ENCODE measurements at places on chromosomes 5 and 9.

DNA sequence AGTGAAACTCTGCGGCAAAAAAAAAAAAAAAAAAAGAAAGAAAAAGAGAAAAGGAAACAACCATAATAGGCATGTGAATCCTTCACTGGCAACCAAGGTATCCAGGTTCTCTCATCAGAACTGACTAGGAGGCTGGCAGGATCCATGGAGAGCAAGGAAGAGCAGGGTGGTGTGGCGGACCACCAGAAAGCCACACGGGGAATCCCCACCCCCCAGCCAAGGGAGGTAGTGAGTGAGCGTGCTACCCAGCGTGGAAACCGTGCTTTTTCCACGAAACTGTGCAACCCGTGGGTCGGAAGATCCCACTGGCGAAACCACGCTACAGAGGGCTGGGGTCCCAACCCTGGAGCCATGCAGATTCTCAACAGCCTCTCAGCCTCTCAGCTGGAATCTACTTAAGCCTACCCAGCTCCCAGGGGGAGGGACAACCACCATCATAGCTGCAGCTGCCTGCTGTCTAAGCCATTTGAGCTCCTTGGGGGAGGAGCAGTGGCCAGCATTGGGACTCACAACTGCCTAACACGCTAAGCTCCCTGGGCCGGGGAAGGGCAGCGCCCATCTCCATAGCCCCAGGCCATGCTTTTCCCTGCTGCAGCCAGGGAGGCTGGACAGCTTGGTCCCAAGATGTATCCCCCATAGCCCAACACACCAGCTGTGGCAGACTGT is 91.6 kb downstream of the PRELID2 start:
- DNase-seq, result no peak

DNA sequence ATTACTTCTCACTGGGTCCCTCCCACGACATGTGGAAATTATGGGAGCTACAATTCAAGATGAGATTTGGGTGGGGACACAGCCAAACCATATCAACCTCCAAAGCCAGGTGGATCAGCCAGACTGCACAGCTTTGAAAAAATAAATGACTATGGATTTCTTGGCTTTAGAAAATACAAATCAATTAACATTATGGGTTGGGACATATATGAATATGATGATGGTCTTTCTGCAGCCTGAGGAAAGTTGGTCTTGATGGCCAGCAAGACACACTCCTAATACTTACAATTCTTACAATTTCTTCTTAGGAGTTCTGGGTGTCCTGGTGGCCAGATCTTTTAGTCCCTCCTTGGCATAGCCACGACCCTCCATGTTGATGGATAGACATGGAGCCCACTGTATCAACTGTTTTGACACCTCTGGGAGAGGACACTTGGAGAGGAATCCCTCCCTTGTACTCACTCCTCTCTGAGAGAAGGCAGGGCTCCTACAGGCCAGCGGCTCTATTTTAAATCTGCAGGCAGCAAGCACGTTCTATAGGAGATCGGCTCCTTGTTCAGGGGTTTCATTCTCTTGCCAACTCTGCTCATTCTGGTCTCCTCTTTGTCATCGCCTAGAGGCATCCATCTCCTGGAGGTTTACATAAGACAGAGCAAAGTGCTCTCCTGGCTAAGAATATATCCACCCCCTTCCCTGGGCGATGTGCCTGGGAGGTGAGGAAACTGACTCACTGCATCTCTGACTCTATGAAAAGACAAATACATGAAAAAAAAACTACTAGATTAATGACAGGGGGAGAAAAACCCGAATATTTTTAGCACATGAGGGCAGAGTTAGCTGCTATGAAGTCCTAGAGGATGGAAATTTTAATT is 145.9 kb downstream of the CARTPT start:
- DNase-seq, result no peak

DNA sequence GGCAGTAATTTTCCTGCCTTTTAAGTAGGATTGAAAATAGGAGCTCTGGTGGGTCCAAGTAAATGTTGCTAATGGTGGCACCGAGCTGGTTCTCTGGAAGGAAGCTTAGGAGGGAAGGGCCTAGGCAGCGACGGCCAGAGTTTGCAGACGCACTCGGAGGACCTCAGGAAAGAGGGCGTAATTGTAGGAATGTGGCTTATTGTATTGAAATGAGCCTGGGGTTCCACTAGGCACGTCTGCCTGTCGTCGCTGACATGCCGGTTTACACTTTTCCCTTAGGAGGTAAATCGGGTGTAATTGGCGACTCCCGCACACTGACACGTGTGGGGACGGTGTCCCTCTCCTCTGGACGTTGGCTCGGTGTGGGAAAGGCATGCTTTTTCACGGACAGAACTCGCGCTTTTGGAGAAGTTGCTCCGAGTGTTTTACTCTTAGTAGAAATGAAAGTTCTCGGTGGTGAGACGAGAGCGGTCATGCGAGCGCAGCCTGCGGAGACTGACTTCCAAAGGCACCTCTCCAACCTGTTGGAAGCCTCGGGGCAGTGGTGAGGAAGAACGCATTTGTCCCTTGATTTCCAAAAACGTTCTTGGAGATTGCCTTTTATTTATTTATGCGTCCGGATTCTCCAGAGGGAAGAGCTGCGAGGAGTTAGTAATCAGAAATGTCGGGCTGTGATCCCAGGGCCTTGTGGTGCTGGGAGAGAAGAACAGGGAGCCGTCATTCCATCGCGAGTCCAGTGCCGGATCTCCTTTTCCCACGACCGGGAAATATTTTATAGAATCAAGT is 1.3 kb downstream of the NR4A3 start:
- no peak for DNase-seq

- no peak for DNase-seq
Observed at GRCh38 chr5:149423794-149424268, 44.7 kb upstream of the IL17B start.

DNA sequence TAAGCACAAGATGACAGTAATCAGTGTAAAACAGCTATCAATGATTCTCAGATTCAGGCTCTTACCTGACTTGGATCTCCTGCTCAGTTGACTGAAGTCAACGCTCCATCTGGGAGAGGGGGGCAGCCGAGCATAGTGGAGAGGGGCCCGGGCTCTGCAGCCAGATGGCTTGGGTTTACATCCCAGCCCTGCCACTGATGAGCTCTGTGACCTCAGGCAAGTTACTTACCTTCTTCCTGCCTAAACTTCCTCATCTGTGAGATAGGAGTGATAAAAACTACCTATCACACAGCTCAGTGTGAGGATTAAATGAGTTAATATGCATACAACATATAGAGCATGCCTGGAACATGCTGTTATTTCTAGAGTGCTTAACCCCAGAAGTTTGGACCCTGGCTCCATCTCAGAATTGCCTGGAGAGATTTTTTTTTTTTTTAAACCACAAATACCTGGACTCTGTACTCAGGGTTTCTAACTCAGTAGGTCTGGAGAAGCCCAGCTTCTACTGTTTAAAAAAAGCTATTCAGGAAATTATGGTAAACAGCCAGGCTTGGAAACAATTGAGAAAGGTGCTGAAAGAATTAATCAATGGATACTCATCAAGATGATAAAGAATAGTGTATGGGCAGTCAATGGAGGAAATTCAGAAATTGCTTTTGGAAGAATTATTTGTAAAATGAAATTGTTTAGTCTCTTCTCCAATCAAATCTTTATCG is 72.2 kb downstream of the ANKRD55 start:
- no peak for DNase-seq

DNA sequence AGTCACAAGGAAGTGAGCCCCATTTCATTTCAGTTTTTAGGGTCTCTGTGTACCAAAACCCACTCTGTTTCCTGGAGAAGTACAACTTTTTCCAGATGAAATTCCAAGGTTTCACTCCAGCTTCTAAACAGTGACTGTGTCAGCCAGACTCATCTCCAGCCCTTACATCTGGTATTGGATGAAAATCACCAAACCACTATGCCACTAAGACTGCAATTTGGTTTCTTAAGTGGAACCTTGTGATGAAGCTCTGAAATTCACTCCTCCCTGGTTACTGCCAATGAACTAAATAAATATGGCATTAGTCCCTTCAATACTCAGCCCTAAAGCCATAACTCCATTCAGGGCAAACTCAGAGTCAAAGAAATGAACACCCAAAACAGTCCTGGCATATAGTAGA is 211.2 kb upstream of the DAPK1 start:
- DNase-seq, result no peak

- DNase-seq, result no peak
Observed at GRCh38 chr9:103988821-103989220, 105.3 kb upstream of the SMC2 start.

- DNase-seq, result no peak
Observed at GRCh38 chr5:89106480-89106879, 223.5 kb upstream of the MEF2C start.

DNA sequence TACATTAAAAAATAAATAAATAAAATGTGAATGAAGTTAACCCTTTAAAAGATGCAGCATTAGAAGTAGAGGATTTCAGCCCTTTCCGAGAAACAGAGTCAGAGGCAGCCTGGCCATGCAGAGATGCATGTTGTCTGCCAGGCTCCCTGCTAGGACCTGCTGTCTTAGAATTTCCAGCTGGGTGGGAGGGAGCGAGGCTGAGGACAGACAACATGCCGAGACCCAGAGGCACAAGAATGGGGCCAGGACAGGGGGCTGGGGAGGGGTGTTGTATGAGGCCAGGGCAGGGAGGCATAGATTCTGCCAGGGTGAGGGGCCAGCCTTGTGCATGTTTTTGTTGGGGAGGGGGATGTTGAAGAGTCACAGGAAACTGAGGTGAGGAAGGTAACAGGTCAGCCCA is 68.6 kb upstream of the NEURL1B start:
- no peak for DNase-seq

GRCh38 chr9:7226007-7226640 is 468.4 kb downstream of the KDM4C start:
- DNase-seq, result no peak

DNA sequence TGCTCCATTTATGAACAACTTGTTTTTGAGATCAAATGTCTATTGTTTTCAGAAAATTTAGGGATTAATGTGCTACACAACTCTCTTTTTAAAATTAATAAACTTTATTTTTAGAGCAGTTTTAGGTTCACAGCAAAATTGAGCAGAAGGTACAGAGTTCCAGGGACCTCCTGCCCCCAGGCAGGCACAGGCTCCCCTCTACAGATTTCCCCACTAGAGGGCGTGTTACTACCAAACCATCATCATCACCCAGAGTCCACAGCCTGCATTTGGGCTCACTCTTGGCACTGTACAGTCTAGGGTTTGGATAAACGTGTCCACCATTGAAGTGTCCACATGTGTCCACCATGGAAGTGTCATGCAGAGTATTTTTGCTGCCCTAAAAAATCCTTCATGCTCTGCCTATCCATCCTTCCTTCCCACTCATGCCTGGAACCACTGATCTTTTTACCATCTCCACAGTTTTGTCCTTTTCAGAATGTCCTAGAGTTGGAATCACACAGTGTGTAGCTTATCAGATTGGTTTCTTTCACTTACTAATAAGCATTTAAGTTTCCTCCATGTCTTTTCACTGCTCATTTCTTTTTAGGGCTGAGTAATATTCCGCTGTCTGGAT is 61.7 kb downstream of the MRPL36 start:
- DNase-seq, result no peak

GRCh38 chr5:76622973-76623596 is at the start of gene F2RL2:
TSS of gene F2RL2 (minus strand) at chr5:76623403. CDS start at chr5:76623230, 173 bp downstream.
- DNase-seq, result no peak

DNA sequence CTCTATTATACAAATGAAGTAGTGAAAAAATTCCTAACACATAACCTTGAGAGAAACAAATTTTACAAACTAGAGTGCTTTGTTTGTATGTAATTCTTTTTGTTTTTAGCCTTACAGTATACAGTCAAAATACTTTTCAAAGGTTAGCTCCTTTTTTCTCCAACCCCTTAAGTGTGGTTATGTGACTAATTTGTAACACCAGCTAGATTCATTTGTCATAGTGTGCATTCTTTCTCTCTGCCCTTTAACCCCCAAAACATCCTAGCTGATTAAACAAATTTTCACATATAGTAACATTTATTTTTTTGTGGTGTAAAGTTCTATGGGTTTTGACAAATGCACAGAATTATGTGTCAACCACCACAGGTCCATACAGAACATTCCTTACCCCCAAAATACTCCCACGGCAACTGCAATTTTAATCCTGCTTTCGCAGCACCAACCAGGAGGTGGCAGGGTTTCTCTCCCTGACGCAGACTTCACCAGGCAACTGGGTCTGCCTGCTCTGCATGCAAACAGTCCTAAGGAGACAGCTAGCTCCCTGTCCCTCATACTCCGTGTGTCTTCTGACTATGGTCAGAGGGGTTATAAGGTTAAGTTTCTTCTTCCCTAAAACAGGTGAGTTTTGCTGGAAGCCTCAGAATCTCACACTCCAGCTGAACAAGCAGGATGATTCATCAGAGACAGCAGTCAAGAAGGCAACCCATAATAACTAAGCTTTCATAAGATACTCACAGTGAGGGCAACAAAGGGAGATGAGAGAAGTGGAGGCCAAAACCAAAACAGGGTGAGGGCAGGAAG is 44.5 kb upstream of the NR5A1 start:
- DNase-seq, result no peak

DNA sequence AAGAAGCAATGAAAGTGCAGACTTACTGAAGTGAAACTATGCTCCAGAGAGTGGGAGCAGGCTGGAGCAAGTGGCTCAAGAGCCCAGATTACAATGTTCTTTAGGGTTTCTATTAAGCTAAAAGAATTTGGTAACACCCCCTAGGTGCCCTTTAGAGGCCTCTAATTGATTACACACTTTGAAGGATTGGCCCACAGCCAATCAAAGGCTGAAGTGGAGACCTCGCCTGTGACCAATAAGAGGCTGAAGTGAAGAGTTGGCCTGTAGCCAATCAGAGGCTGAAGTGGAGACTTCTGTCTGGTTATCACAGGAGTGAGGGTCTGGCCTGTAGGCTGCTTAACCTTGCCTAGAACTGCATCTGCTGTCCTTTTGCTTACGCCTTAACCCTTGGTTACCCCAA is 46.7 kb upstream of the SPATA31C2 start:
- DNase-seq, result no peak

GRCh38 chr9:94593459-94594345 is at the start of gene FBP2:
TSS of gene FBP2 (minus strand) at chr9:94593824. CDS start at chr9:94593726, 98 bp downstream.
- no peak for DNase-seq

DNA sequence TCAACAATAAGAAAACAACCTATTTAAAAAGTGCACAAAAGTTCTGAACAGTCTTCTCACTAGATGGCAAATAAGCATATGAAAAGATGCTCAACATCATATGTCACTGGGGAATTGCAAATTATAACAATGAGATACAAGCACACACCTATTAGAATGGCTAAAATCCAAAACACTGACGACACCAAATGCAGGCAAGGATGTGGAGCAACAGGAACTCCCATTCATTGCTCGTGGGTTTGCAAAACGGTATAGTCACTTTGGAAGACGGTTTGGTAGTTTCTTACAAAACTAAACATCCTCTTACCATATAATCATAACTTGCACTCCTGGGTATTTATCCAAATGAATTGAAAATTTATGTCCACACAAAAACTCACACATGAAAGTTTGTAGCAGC is 100.9 kb upstream of the TBC1D2 start:
- DNase-seq, result no peak

All from DMS 273 treated with DMSO at 0.1 percent for 48 hours (cell line).